ENCODE measurements at places on chromosomes 2 and 18.

GRCh38 chr2:73850009-73850408 is 21.2 kb downstream of the STAMBP start:
- DNase-seq, result no peak

- DNase-seq, result peak; percentile 66
Observed at GRCh38 chr18:25726298-25726697, 364.1 kb downstream of the SS18 start.

- no peak for DNase-seq
Observed at GRCh38 chr18:9133225-9133624, 3.4 kb upstream of the ANKRD12 start.

GRCh38 chr2:119366161-119366648 is 429 bp downstream of the C2orf76 start:
- peak; percentile 18 for DNase-seq

GRCh38 chr18:54530285-54530684 is 60.8 kb upstream of the DYNAP start:
- no peak for DNase-seq

DNA sequence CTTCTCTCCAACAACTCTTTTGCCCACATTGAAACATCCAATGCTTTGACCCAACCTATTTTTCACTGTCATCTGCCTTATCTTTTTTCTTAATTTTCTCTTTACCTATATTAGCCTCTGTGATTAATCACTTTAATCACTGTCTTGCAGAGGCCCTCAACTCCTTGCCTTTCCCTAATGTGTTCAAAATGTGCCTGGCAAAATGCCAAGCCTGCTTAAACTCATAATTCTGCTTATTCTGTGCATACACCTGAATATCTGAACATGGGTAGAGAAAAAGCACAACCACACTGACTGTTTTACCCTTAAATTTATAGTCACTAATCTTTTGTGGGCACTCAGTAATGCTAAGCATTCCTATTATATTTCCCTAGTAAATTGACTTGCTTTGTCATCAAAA is 63.0 kb upstream of the GALNT13 start:
- DNase-seq, result no peak

All from astrocyte (in vitro differentiated cells and primary cell).